ENCODE measurements at places on chromosomes 1 and 21.

DNA sequence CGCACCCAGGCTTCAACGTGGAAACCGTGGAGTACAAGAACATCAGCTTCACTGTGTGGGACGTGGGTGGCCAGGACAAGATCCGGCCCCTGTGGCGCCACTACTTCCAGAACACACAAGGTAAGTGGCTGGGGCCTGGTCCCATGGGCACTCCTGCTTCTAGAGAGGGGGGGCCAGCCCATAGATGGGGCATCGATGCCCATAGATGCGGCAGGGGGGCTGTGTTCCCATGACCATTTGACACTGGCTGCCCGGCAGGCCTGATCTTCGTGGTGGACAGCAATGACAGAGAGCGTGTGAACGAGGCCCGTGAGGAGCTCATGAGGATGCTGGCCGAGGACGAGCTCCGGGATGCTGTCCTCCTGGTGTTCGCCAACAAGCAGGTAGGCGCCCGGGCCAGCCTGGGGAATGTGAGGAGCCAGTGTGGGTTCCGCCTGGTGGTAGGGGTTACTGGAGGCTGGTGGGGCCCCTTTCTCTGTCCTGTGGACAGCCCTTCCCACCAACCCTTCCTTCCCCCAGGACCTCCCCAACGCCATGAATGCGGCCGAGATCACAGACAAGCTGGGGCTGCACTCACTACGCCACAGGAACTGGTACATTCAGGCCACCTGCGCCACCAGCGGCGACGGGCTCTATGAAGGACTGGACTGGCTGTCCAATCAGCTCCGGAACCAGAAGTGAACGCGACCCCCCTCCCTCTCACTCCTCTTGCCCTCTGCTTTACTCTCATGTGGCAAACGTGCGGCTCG lies 5.6 kb downstream of the C1orf35 start:
- no peak for DNase-seq

GRCh38 chr1:10179406-10180091 lies 30.8 kb upstream of the KIF1B start:
- DNase-seq = no peak

- no peak for DNase-seq
Observed at GRCh38 chr1:172566196-172566997, 33.4 kb downstream of the SUCO start.

DNA sequence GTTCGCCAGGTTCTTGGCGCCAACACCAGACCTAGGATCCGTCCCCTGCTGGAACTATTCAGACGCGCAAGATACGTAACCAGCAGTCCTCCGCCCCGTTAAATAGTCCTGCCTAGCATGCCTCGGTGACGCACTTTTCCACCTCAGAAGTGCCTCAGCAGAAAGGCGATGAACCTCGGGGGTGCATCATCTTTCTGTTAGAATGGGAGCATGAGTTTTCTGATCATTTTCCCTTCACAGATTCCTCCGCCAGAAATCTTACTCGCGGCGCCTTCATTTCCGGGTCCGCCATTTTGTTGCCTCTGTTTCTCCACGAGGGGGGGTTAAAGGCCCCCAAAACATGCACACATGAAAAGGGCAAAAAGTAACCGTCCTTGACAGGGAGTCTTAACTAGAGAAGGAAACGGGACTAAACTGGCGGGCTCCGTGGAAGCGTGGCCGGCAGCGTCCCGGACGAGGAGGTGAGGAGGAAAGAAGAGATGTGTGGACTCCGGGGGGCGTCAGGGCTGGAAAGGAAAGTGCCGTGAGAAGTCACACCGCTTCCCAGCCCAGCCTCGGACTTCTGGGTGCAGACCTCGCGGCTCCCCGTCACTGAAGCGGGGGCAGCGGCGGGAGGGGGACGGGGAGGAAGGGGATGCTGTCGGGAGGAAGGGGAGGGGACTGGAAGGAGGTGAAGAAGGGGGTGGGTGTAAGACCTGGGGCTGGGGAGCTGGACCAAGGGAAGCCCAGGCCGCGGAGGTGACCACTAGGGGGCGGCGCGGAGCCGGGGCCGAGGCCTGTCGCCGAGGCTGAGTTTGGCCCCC lies at the start of gene GABPB2:
Gene GABPB2, plus strand, starts transcription at position 288 of the 803 bp plus-strand sequence. CDS start 17,429 bp downstream, outside the sequence.
- peak; percentile 87 for DNase-seq

DNA sequence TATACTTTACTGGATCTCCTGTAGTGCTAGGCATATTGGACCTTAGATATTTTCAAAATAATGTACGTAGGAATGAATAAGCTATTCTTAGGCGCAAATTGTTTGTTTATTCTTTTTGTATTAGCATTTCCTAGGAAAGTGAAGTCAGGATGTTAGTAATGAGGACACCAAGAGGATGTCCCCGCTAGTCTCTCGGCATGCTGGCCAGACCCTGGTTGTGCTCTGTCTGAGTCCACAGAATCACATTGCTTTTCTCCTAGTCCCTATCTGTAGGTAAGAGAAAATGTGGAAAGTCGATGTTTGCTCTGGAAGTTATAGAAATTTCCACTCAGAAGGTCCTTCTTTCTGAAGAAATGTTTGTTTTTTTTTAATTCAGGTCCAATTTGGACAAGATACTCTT lies 31.1 kb downstream of the DNM3 start:
- no peak for DNase-seq

- DNase-seq = no peak
Observed at GRCh38 chr1:239189998-239190512, 196.3 kb upstream of the CHRM3 start.

GRCh38 chr1:45198185-45198584 lies 8.2 kb downstream of the ZSWIM5 start:
- DNase-seq = no peak

GRCh38 chr1:16248007-16248436 lies 11.0 kb upstream of the CPLANE2 start:
- DNase-seq = no peak
